ENCODE measurements at places on chromosomes 2 and 18.
A peak's percentile ranks its signal among the peaks of the same experiment; 100 is the strongest.

- DNase-seq = no peak
Measured at GRCh38 chr2:1715184-1716013, 28.9 kb downstream of the PXDN start.

- DNase-seq = no peak
Measured at GRCh38 chr2:218435003-218435982, 16.4 kb downstream of the VIL1 start.

DNA sequence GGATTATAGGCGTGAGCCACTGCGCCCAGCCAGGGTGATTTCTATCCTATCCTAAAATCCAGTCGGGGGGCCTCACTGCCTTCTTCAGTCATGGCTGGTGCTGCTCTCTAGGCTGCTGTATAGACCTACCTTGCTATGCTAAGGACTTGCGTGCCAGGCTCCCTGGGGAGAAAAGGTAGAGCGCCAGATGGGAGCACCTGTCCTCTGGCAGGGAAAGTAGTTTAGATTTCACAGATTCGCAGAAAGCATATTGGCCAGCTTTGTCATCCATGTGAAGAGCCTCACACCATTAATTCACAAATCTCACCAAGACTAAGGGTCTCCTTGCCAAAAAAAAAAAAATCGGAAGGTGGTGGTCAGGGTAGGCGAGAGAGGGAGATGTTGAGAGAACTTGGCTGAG, 217.6 kb downstream of the ATAD2B start:
- DNase-seq = no peak

GRCh38 chr2:219509780-219510511, 4.3 kb upstream of the ASIC4 start:
- DNase-seq = no peak

GRCh38 chr2:21836719-21837118, 713.0 kb downstream of the TDRD15 start:
- no peak for DNase-seq

DNA sequence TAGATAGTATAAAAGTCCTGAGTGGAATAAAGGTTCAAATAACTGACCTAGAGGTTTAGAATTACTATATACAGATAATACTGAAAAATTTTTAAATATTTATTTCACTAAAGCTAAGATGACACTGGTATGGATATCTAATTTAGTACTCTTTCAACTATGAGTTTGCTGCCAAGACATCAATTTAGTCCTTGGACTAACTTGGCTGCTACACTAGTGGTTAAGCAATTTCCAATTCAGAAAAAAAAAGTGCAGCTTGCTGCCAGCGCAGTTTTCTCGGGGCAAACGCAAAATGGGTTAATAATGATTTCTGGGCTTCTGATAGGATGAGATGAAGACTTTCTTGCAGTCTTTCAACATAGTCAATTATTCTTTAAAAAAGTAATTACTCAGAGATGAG, 10.8 kb downstream of the BUB1 start:
- no peak for DNase-seq

- DNase-seq = no peak
Measured at GRCh38 chr2:44169155-44169898, 652 bp downstream of the PPM1B start.

DNA sequence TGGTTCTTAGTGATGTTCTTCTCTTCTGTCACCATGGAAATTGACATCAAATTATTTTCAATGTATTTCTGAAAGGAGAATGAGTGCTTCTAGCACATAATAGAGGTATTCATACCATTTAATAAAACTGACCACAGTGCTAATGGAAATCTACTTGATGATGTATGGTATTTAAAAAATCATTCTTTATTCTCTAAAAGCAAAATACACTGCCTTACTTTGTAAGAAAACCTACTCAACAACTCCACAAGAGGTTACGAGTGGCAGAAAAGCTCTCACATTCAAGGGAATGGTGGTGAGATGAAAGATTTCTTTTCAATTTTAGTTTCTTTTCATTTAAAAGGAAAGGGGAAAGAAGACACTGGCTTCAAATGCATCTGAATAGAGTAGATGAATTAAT, 382.3 kb upstream of the CHST9 start:
- no peak for DNase-seq

DNA sequence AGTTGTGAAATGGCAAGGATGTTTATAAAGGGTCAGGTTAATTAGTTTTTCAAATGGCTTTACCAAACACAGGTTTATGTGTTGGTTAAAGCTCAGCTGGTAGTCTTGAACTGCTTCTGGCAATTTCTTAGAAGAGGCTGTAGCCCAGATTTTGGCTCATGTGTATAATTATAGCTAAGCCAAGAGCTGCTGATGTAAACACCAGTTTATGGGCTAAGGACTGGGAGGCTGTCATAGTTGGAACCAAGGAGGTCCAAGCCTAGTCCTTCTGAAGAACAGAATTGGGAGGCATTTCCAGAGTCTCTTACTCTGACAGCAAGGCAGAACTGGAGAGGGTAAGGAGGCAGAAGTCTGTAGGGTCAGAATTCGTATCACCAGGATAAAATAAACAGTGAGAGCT, 25.4 kb downstream of the UBE2E3 start:
- DNase-seq = no peak

- DNase-seq = no peak
Measured at GRCh38 chr18:35096677-35097011, 55.4 kb downstream of the MAPRE2 start.

DNA sequence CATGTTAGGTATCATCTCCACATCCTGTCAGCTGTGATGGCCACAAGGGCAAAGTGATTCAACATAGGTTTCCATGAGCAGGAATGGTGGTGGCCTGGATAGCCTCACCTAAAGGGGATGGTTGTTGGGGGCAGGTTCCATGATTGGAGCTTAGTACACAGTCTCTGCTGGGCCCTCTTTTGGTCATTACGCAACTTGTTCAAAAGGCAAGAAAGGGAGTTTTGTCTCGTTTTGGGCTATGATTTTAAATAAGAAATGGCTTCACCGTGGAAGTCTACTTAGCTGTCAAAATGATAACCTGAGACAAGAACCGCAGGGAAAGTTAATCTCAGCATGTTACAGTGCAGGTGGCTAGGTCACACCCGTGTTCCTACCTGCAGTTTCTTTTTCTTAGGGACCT, 13.1 kb upstream of the MC4R start:
- no peak for DNase-seq

DNA sequence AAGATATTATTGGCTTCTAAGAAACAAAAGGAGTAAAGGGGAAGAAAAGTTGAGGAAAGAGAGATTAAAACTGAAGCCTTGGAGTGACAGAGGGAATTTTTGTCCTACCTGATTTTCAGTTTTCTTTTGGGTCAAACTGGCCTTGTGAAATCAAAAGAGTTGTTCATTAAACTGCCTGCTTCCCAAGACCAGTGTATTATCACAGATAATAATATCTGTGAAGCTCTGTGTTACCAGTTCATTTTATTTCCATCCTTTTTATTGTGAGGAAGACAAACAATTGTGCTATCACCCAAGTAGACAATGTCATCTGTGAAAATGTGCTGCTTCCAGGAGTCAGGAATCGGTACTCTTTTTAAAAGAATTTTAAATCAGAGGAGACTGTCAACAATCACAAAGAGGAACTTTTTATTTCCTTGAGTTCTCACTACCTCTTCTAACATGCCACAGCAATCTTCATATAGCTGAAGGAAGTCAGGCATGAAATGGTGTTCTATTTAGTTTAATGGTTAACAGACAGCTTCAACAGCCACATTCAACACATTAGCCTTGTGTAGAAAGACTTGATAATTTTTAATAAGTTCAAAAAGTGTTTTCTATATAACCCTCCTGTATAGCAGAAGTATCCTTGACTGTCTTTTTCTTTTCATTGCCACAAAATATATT, 554.8 kb downstream of the PIK3C3 start:
- DNase-seq = no peak

GRCh38 chr2:144099780-144100377, 420.0 kb downstream of the ZEB2 start:
- DNase-seq = peak; percentile 91

GRCh38 chr2:7634409-7634808, 717.2 kb downstream of the RNF144A start:
- DNase-seq = no peak

- DNase-seq = no peak
Measured at GRCh38 chr2:157897106-157897971, 21.2 kb upstream of the ACVR1 start.

- no peak for DNase-seq
Measured at GRCh38 chr2:75146606-75147332, 52.6 kb downstream of the TACR1 start.

All from AG04450 (cell line).